ENCODE measurements at places on chromosomes 11 and 22.

DNA sequence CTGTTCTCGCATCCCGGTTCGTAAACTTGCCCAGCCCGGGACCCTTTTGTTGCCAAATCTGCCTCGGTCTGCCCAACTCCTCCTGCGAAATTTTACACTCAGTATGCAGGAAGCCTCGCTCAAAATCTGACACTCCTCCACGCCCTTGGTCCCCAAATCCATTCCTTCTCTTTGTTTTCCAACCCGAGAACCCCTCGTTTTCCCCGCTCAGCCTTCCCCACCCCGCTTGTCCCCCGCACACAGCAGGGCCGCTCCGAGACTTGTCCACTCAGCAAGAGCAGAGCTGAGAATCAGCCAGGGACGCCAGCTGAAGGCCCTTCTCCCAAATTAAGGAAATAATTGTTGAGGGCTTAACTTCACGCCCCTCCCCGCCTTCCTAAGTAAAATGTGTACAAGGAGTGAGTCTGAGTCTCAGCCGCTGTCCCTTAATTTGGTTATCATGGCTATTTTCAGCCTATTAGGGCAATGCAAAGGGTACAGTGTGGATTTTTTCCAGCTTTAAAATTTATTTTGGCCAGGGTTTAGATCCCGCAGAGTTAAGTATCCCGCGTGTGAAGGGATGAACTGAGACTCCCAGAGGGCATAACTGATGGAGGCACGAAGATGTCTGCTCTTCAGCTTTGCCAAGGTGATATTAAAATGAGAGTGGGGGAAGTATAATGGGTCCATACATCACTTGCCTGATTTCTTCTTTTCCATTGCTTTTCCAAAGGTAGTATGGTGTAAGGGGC, 581 bp upstream of the FBXO3 start:
- no peak for DNase-seq

DNA sequence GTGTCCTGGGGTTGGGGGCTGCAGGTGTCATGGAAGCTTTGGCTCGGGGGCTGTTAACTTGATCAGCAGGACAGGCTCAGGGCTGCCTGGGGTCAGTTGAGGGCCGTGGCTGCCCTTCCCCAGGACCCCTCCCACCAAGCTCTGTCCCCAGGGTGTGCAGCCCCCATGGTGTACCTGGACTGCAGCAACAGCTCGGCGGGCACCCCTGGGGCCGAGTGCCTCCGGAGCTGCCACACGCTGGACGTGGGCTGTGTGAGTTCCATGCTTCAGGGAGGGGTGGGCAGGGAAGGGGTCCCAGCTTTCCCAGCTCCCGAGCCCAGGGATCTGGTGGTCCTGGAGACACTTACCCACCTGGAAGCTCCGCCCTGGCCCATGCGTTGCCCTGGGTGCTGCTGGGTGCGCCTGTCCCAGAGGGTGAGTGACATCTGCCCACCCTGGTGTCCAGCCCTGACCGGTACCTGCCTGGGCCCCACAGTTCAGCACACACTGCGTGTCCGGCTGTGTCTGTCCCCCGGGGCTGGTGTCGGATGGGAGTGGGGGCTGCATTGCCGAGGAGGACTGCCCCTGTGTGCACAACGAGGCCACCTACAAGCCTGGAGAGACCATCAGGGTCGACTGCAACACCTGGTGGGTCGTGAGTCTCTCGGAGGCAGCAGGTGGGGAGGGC, 11.3 kb downstream of the MUC5B start:
- DNase-seq: no peak

DNA sequence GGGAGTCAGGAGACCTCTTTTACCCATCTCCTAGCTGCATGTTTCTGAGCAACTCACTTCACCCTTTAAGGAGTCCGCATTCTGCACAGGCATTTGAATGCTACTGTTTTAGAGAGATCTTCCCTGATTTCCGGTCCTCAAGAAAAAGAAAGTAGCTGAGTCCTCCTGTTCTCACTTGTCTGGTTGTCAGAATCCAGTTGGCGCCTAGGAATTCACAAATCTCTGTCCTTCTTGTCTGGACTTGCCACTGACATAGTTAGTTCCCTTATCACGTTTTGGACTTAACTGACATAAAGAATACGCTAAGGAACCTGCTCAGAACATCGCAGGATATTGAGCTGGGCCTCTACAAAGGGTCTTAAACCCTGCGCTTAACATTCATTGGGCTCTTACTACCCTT, 61.3 kb upstream of the OR5P2 start:
- no peak for DNase-seq

DNA sequence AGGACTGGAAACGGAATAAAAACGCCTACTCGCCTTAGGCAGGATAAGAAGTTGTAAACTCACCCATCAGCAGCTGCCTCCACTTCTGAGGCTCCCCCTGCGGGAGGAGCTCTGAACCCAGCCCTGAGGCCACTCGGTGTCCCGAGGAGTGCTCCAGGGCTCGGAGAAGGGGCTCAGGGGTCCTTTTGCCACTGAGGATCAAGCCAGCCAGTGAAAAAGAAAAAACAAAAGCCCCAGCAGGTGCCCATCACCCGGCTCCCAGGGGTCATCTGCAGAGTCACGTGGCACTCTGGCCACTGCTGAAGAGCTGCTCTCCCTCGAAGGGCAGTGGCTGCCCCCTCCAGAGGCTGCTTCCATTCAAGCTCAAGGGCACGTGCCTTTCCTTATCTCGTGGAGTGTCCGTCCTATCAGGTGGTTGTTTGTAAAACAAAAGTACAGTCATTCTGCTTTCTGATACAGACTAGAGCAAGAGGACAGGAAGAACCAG, 29.0 kb downstream of the NUP50 start:
- DNase-seq: no peak

GRCh38 chr11:104001561-104002056, 34.8 kb upstream of the DDI1 start:
- DNase-seq: no peak

DNA sequence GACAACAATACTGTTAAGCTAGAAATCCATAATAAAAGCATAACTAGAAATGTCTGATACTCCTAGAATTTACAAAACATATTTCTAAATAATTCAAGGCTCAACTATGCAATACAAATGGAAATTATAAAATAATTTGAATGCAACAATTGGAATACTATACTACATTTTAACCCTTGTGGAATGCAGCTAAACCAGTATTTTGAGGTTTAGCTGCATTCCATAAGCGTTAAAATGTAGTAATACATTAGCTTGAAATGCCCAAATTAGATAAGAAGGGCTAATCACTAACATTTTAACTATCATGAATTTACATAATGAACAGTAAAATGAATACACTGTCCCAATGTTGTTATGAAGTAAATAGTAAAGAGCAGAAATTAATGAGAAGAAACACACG, 617.2 kb upstream of the CHORDC1 start:
- DNase-seq: no peak

- no peak for DNase-seq
Observed at GRCh38 chr11:40140560-40140959, 1318.9 kb downstream of the LRRC4C start.
